NCI-H1694 treated with DMSO at 0.1 percent for 48 hours (cell line): ENCODE measurements at places on chromosomes 16 and 17.

GRCh38 chr16:56363181-56363716 lies 62.1 kb downstream of the AMFR start:
- DNase-seq = no peak

DNA sequence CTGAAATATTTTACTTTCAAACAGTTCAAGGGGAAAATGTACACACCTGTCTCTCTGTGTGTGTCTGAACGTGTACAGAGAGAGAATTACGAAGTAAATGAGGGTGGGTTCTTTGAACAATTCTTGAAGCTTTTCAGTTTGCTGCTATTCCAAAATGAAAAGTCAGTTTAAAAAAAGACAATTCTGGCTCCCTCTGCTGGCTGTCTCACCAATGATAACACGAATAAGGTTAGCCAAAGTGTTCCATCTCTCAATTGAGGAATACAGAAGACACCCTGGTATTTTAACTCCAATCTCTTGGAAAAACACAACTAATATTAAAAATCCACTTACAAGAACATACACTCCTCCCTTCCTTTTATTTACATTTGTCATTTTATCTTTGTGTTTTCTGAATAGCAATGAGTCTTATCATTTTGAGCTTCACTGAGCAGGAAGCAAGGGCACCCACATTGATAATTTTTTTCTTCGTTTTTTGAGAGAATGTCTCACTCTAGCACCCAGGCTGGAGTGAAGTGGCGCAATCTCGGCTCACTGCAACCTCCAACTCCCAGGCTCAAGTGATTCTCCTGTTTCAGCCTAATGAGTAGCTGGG lies 20.5 kb downstream of the EFTUD2 start:
- DNase-seq = peak; percentile 39

- DNase-seq = no peak
These were observed 43.4 kb downstream of the METRNL start for GRCh38 chr17:83122834-83123233.

DNA sequence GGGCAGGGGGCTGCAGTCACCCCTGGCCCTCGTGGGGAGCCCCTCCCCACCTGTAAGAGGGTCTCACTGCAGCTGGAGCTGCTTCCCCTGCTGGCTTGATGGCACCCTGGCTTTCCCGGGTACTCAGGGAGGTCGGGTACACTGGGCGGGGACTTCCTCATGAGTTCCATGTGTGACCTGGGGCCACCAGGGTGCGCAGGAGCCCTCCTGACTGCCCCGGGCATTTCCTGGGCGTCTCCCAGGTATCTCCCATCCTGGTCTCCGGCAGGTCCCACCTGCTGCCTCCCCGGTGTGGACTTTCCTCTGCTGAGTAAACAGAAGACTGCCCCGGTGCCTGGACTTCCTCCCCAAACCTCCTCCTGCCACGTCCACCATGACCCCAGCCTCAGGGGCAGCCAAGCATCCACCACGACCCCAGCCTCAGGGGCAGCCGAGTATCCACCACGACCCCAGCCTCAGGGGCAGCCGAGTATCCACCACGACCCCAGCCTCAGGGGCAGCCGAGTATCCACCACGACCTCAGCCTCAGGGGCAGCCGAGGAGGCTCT lies 40.9 kb downstream of the CBFA2T3 start:
- DNase-seq = no peak

- no peak for DNase-seq
These were observed 108.2 kb downstream of the CPPED1 start for GRCh38 chr16:12695454-12695853.

DNA sequence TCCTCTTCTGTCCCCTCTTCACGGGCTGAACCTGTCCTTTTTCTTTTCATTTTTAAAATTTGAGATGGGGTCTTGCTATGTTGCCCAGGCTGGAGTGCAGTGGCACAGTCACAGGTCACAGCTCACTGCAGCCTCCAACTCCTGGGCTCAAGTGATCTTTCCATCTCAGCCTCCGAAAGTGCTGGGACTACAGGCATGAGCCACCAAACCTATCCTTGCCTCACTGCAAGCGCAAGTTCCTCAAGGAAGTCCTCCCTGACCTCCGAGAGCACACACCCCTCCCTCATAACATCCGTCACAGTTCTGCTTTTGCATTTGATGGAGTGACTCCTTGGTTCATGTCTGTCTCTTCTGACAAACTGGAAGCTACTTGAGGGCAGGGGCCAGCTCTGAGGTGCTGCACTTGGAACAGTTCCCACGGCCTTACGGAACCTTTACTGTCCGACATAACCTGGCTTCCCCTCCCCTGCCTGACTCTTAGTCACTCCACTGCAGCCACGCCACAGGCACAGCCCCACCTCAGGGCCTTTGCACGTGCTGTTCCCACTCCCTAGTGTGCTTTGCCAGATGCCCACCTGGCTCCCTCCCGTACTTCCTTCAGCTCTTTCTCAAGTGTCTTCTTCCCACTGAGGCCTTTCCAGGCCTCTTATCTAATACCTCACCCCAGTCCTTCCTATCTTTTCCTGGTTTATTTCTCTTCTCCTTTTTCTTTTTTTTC lies 4.4 kb downstream of the TBX6 start:
- DNase-seq = no peak

DNA sequence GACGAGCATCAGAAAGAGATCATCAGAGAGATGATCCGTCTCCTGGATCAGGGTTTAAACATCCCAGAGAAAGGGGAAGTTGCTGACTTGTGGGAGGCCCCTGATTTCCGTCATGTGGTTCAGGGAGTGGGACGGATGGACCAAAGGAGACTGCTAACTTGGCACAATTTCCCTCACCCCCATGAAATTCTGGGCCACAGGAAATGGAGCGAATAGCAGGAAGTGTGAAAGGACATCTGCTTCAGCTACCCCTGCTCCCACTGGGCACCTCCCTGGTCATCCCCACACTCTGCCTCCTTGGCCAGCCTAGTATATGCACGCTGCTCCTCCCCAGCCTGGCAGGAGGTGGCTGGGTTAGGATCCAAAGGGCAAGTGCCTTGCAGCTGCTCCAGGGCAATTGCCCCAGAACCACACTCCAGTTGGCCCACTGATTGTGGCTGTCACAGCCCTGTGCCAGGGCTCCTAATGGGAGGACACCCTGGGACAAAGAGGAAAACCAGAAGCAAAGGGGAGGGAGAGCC lies 1.3 kb downstream of the ARRB2 start:
- DNase-seq = peak; percentile 8
